Hematopoietic multipotent progenitor cell treated with erythropoietin and hydrocortisone succinate and interleukin-3 and kit ligand, for 4 days (in vitro differentiated cells): ENCODE measurements at places on chromosomes 7 and 10.
A peak's percentile ranks its signal among the peaks of the same experiment; 100 is the strongest.

DNA sequence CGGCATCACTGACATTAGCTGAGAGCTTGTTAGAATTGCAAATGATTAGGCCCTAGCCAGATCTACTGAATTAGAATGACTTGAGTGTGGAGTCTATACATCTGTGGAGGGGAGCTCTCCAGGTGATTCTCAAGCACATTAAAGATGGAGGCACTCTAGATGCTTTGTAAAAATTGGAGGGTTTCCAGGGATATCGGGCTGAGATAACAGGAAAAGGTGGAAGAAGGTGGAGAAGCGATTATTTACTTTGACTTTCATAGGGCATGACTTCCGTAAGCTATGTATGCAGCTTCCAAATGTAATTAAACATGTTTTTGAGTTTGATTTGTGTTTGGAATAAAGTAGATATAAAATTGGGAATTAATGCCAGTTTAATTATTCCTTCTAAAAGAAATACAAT is 235.0 kb upstream of the PTN start:
- DNase-seq, result no peak

DNA sequence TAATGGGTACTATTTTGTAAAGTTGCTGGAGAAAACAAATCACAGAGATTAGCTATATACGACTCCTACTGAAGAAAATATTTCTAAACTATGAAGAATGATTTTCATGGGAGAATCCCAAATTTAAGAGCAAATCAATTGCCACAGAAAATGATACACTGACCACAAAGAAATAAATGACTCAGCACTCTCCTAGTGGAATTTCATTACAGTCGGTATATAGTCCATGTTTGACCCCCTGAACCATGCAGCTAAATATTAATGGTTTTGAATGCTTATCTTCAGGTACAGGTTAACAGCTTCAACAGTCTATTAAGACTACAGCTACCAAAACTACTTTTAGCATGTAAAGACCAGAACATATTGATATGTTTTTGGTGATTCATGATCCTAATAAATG is 65.0 kb downstream of the IDE start:
- no peak for DNase-seq

GRCh38 chr10:35937546-35937945 is 295.4 kb upstream of the FZD8 start:
- DNase-seq, result no peak

DNA sequence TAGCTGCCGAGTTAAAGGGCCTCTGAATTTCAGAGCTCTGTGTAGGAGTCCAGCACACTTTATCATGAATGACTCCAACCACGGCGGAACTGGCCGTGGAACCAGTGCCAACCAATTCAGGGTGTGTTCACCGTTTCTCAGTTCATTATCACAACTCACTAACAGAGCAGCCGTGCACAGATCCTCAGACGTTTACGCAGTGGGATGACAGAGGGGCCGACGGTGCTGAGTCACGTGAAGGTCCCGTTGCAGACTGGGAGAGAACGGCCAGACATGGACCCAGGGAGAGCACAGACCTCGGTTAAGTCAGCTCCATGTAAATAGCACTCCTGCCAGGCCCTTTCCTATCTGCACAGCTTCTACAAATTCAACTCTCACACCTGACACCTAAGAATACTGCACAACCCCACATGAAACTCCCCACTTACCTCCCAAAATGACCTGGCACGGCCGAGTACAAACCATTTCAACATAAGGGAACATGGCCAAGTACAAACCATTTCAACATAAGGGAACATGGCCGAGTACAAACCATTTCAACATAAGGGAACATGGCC is 95.5 kb downstream of the DIP2C start:
- DNase-seq, result no peak

DNA sequence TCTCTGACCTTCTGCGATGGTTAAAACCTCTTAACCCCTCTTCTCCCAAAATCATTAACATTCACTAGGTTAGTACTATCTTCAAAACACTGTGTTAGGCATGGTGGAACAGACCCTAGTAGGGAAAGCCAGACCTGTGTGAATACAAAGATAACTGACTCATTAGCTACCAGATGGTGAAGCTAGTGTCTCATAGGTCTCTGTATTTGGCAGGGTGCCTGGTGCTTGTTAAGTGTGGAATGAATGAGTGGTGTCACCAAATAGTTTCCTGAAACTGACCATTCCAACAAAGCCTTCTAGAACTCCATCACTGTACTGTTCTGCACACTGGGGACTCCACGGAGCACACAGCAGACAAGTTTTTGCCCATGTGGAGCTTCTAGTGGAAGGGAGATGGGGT is 27.7 kb upstream of the TM9SF3 start:
- peak; percentile 88 for DNase-seq

DNA sequence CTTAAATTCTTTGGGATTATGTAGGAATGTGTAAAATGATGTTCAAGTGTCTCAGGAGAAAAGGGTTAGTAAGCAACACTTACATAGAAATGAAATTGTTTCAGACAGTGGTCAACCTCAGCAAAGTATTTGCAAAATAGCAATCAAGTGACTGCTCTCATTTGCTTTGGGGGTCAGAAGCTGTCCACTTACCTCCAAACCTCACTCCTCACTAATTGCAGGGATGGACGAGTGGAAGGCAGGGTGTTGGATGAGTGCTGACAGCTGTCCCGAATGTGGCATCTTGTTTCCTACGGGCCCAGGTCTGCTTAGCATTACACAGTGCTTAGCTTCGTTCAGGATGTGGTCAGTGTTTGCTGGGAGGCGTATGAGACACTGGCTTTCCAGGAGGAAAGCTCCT is 437.0 kb downstream of the SUGCT start:
- no peak for DNase-seq

DNA sequence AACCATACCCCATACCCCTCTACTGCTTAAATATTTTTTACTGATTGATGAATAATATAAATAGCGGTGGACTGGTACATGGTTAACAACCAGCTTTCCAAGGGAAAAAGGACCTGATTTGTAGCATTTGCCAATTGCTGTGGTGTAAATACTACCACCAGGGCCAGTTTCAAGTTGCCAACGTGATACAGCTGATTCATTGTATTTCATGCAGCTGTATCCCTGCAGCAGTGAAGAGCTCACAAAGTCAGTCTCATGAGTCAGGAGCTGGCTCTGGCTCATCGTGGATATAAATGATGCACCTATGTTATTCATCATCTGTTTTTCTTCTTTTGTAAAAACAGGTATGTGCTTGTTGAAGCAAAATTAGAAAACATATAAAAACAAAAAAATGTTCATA is 15.2 kb downstream of the CALML5 start:
- DNase-seq, result no peak

GRCh38 chr10:85003083-85003482 is 674.7 kb downstream of the CCSER2 start:
- DNase-seq, result no peak

GRCh38 chr7:134692344-134692705 is 45.7 kb downstream of the BPGM start:
- DNase-seq, result no peak

- DNase-seq, result no peak
Observed at GRCh38 chr10:116082762-116083161, 190.2 kb downstream of the GFRA1 start.

DNA sequence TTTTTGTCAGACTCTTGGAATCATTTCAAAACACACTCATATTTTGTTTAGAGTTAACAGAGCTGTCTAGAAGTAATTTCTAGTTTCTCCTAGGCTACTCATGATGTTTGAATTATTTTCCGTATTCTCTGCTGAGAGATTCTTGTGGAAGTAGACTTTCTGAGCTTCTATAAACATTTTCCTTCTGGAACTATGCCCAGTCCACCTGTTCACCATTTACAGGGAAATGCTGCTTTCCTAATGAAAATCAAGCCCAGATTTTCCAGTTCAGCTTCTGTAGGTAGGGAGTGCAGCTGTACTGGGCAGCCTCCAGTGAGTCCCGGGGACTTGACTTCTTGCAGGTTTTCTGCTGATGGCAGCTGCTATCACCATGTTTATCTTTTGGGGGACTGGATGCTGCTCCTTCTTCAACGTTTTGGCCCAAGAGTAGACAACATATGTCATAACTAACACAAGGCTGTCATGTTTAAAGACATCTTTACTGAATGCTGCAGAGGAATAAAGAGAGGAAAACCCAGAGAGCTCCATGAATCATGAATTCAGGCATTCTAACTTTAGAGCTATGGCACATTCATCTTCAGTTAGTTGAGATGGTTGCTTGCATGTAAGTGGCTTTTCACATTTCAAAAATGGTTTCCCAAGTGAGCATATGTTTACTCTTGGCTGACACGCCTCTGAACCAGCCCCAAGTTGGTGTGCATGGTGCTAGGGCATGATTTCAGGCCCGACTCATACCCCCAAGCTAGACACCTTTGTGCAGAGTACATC is 85.6 kb downstream of the SDK1 start:
- no peak for DNase-seq

DNA sequence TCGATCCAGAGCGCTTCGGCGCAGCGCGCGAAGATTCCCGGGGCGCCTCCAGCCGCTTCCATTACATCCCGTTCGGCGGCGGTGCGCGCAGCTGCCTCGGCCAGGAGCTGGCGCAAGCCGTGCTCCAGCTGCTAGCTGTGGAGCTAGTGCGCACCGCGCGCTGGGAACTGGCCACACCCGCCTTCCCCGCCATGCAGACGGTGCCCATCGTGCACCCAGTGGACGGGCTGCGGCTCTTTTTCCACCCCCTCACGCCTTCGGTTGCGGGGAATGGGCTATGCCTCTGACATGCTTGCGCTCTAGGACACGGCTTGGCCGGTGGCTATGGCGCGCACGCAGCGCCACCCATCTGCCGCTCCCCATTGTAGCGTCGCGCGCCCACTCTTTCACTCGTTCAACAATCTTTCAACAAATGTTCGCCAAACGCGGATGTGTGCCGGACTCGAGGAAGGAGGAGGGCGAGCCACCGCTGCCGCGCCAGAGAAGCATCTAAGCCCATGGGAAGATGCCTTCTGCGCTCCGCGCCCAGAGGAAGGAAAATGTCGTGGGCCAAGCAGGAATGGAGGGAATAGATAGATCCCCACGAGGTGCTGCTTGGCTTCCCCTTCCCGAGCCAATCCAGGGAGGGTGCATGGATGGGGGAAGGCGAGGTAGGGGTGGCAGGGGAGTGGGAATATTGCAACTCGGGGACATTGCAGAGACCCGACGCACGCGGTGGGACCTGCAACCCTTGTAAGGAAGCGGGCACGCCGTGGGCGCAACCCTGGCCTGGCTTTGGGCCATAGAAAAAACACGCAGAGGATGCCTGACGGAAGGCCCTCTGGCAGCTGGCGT is 5.1 kb upstream of the CYP26A1 start:
- DNase-seq, result peak; percentile 60

- peak; percentile 20 for DNase-seq
Observed at GRCh38 chr10:73584737-73585136, 6.4 kb downstream of the USP54 start.

DNA sequence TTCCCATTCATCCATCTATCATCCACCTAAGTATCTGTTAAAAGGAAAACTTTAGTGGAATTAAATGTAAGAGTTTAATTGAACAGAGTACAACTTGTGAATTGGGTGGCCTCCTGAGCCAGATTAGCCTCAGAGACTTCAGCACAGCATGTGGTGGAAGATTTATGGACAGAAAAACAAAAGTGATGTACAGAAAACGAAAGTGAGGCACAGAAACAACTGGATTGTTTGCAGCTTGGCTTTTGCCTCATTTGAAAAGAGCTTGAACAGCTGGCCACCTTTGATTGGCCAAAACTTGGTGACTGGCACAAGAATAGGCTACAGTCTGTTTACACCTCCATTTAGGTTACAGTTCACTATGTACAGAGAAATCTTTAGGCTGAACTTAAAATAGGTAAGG is 1463.4 kb upstream of the CELF2 start:
- DNase-seq, result no peak

- DNase-seq, result no peak
Observed at GRCh38 chr7:128069373-128070364, 38.4 kb upstream of the LRRC4 start.
